T-cell (primary cell): ENCODE measurements at places on chromosomes 7 and 10. TPM values are rescaled to one million over a fixed set of nuclear protein-coding genes. Genes with fewer than 3 reads are reported as not detected.

DNA sequence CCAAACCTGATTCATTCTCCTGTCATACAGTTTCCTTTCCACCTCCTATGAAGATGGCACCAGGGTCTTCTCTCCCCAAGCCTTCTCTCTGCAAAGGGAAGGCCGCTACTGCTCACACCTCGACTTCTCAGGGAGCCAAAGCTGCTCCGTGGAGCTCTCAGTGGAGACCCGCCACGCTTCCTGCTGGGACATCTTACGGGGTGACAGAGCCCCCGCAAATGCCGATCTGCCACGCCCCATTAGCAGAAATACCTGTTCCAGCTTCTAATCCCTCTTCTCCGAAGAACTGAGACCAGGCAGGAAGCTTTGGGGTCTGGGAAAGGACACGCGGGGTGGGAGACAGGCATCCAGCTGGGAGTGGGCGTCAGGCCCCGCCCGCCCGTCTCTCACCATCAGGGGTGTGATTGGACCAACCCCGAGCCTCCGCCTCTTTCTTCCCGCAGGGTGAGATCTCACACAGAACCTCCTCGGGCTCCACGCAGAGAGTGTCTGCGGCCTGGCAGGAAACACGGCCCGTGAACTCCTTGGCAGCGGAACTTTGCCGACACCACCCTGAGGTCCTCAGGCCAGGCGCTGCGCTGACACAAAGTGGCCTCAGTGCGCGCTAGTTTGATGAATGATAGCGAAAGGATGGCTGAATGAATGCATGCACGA lies 12.0 kb upstream of the CALML5 start:
- DNase-seq, result no peak
- peaks cover 13% of the 10 kb centered on the region for H3K4me1 ChIP-seq
- no peak overlapping the region for H3K27ac ChIP-seq
- no peaks in the 10 kb centered on the region for H3K36me3 ChIP-seq
- no peak overlapping the region for H3K4me3 ChIP-seq

GRCh38 chr7:139181404-139181803 lies 49.6 kb upstream of the UBN2 start:
- peaks cover 2% of the 10 kb centered on the region for H3K36me3 ChIP-seq
- no peak for DNase-seq
- H3K4me3 ChIP-seq, result no peak overlapping the region
- H3K27me3 ChIP-seq, result no peaks in the 10 kb centered on the region
- H3K27ac ChIP-seq, result no peak overlapping the region
- H3K4me1 ChIP-seq, result no peaks in the 10 kb centered on the region

GRCh38 chr7:92697012-92697411 lies 106.8 kb upstream of the FAM133B start:
- H3K36me3 ChIP-seq, result no peaks in the 10 kb centered on the region
- H3K4me1 ChIP-seq, result no peaks in the 10 kb centered on the region
- DNase-seq, result no peak
- no peak overlapping the region for H3K27ac ChIP-seq
- H3K4me3 ChIP-seq, result no peak overlapping the region

DNA sequence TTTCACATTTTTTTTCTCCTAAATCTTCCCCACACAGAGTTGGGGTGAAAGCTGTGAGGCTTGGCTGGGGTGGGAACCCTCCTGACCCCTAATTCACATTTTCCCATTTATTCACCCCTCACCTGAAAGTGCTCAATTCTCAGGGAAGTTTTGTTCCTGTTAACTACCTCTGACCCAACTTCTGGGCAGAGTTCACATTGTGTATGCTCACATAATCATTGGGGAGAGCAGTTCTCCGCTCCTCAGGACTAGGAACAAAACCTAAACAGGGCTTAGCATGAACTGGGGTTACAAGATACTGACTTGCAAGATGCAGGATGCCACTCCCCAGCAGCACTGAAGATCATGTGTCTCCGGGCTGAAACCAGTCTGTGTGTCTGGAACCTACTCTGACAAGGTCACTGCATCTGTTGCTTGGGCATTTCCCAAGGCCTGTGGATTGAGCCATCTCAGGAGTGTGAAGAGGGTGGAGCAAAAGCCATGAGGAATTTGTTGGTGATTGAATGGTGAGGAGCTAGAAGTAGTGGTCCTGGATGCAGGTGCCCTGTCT lies 258.1 kb upstream of the IGFBP3 start:
- no peak overlapping the region for H3K4me3 ChIP-seq
- no peak for DNase-seq
- no peaks in the 10 kb centered on the region for H3K36me3 ChIP-seq
- H3K27ac ChIP-seq, result no peak overlapping the region

GRCh38 chr10:33355274-33355673 lies 20.8 kb upstream of the NRP1 start:
- H3K4me1 ChIP-seq, result no peaks in the 10 kb centered on the region
- H3K36me3 ChIP-seq, result no peaks in the 10 kb centered on the region
- no peak for DNase-seq
- H3K27ac ChIP-seq, result no peak overlapping the region

- peaks cover 84% of the 10 kb centered on the region for H3K27me3 ChIP-seq
- no peak overlapping the region for H3K4me3 ChIP-seq
- no peak for DNase-seq
- no peaks in the 10 kb centered on the region for H3K36me3 ChIP-seq
Measured at GRCh38 chr7:520503-521161, 986 bp upstream of the PDGFA start.

DNA sequence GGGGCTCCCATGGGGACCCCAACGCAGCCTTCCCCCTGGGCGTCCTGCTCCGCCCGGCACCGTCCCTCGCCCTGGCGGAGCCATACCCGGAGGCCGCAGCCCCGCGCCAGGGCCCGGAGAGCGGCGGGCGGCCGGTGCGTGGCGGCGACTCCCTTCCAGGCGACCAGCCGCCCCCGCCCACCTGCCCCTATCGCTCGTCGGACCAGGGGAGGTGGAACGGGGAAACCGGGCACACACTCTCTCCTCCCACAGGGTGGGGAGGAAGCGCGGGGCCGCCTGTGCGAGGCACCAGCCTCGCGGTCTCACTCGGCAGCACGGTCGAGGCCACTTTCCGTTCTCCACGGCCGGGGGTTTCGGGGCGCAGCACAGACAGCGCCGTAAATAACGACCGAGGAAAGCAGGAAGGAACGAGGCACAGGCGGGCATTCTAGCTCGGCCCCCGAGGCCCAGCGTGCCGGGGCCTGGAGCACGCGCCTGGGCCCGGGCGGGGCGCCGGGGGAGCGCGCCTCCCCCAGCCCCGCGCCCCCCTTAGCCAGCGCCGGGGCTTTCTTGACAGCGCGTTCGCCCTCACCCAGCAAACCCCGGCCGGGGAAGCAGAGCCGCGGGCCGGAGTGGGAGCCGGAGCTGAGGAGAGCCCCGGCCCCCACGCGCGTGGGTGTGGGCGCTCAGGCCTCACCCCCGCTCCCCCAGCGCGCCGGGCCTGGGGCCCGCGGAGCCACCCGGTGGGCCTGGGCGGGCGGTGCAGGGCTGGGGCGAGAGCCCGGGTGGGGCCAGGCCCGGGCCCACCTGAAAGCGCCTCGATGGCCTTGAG lies 936 bp downstream of the IGF2BP3 start:
- peaks cover 41% of the 10 kb centered on the region for H3K4me1 ChIP-seq
- H3K4me3 ChIP-seq, result peak overlapping the region; percentile 94
- peaks cover 70% of the 10 kb centered on the region for H3K27me3 ChIP-seq
- H3K36me3 ChIP-seq, result no peaks in the 10 kb centered on the region

DNA sequence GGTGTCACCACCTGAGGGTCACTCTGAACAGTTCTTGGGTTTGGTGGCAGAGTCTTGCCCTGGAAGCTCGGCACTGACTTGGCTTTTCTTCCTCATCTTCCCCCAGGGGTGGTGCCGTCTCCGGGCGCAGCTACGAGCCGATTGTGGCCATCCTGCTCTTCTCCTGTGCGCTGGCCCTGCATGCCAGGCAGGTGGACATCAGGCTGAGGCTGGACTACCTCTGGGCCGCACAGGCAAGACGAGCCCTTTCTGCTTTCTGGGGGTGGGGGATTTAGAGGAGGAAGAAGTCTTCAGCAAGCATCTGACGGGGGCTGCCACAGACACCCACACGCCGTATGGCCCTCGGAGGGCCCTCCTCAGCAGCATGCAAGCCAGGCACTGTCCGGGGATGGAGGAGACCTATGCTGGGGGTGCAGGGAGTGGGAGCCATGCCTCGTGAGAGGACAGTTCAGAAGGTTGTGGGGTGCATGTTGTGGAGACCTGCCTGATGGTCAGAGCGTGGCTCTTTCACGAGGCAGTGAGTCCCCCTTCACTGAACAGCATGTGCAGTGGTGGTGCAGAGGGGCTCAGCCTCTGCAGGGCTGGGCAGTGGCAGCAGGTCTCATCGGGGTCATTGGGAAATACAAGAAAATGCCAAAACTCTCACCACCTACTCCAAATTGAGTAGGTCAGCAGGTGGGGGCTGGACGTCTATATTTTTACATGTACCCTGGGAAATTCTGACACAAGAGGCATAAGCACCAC lies 112.4 kb downstream of the ADCY1 start:
- H3K4me1 ChIP-seq, result no peaks in the 10 kb centered on the region
- no peak overlapping the region for H3K4me3 ChIP-seq
- DNase-seq, result no peak
- no peaks in the 10 kb centered on the region for H3K36me3 ChIP-seq
- H3K27ac ChIP-seq, result no peak overlapping the region

GRCh38 chr7:107860981-107861652 lies 29.9 kb upstream of the DLD start:
- no peak for DNase-seq
- no peak overlapping the region for H3K27ac ChIP-seq
- H3K36me3 ChIP-seq, result no peaks in the 10 kb centered on the region
- peaks cover 26% of the 10 kb centered on the region for H3K4me1 ChIP-seq
- no peak overlapping the region for H3K4me3 ChIP-seq
- H3K27me3 ChIP-seq, result no peaks in the 10 kb centered on the region

DNA sequence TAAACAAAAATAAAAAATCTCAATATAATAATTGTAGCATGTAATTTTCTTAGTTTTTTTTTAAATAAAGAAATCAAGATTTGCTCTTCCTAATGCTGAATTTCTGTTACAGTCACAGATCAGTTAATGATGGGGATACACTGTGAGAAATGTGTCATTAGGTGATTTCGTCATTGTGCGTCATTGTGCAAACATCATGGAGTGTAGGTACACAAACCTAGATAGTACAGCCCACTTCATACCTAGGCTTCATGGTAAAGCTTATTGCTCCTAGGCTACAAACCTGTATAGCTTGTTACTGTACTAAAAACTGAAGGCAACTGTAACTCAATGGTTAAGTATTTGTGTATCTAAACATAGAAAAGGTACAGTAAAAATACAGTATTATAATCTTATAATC lies 74.4 kb upstream of the LSM8 start:
- H3K27me3 ChIP-seq, result no peaks in the 10 kb centered on the region
- no peaks in the 10 kb centered on the region for H3K36me3 ChIP-seq
- no peak for DNase-seq
- H3K27ac ChIP-seq, result no peak overlapping the region
- H3K4me1 ChIP-seq, result no peaks in the 10 kb centered on the region

- DNase-seq, result no peak
- no peaks in the 10 kb centered on the region for H3K36me3 ChIP-seq
- H3K4me3 ChIP-seq, result no peak overlapping the region
- H3K27ac ChIP-seq, result no peak overlapping the region
- H3K27me3 ChIP-seq, result no peaks in the 10 kb centered on the region
Measured at GRCh38 chr10:78464856-78465267, 431.2 kb downstream of the RPS24 start.

The IFIT1 gene
- 2.7 TPM for total RNA-seq

The CRYGN gene
- total RNA-seq, result not detected

The ANKRD7 gene
- total RNA-seq, result not detected

The FRMPD2 gene
- not detected for total RNA-seq

The FAM25G gene
- total RNA-seq, result not detected

The ANK3 gene
- total RNA-seq, result 65.5 TPM

The ZNF467 gene
- 3.9 TPM for total RNA-seq
